Tongue (tissue), 3 donors: ENCODE measurements at places on chromosomes 1 and 21.

DNA sequence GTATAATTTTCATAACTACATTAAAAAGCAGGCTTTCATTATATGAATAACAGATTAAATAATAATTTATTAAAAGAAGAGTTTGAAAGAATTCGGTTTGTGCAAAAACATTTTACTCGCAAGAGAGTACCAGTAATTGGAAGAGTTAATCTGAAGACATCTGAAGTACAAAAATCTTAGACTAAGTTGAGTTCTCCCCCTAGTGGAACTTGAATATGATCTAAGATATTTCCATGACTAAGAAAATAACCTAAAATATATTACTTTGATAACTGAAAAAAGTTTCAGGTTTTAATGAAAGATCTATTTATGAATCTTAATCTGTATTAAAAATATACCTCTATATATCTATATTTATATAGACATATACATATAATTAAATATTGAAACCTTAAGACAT, 112.5 kb upstream of the GFI1 start:
- peak; percentile 20 for DNase-seq

GRCh38 chr1:235326719-235327558, 1.0 kb downstream of the ARID4B start:
- peak; percentile 53 for DNase-seq

- peak; percentile 53 for DNase-seq
Measured at GRCh38 chr1:33163621-33164519, 18.0 kb downstream of the TRIM62 start.

- DNase-seq, result no peak
Measured at GRCh38 chr1:20726932-20727745, 5.4 kb downstream of the SH2D5 start.

- no peak for DNase-seq
Measured at GRCh38 chr21:32535612-32536011, 49.7 kb downstream of the TCP10L start.

GRCh38 chr1:26429721-26430120, 2.4 kb upstream of the DHDDS start:
- no peak for DNase-seq

- DNase-seq, result peak; percentile 42
Measured at GRCh38 chr21:41102281-41102680, 65.7 kb upstream of the BACE2 start.

- DNase-seq, result no peak
Measured at GRCh38 chr1:183274836-183275235, 88.8 kb downstream of the LAMC2 start.

- peak; percentile 69 for DNase-seq
Measured at GRCh38 chr1:149917571-149918144, at the start of gene SV2A. SV2A (minus strand) TSS chr1:149917844; CDS start chr1:149913840, 4,004 bp downstream.

DNA sequence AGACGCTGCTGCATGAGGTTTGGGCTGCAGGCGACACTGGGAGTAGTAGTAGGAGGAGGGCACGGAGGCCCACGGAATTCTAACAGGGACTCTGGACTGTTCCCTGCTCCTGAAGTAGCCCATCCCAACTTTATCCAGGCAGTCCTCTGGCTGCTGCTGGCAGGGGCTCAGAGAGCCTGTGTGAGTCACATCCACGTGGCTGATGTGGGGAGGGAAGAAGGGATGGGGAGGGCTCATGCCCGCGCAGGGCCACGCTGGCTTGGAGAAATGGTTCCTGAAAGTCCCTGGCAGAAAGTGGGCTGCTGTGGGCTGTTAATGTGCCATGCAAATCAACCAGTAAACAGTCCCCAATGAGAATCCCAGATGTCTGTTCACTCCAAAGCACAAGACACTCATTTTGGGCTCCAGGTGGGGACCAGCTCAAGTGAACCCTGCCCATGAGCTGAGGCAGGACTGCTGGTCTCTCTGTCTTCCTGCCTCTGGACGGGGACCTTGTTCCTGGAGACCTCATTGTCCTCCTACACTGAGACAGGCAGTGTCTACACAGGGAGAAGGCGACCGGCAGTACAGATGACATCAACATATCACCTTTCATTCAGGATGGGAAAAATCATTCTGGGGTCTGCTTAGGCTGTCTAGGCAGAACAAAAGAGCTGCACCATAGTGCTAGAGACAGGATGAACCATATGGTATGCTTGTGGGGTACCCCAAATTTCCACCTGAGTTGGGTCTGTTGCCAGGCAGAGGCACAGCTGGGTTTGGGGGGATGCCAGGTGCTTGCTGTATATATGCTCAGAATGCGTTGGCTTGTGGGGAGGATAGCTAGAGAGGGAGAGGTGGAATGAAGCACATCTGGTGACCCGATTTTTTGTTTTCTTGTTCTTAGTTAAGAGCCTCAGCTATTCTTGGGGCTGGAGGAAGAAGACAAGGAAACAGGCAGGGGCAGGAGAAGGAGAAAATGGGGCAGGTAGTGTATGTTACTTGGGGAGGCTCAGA, 57.9 kb upstream of the FMOD start:
- DNase-seq, result peak; percentile 68

GRCh38 chr1:11429226-11429625, 49.7 kb upstream of the DISP3 start:
- DNase-seq, result no peak

GRCh38 chr1:111222308-111223125, 5.0 kb upstream of the CHI3L2 start:
- DNase-seq, result peak; percentile 75

GRCh38 chr1:39220891-39221870, 16.7 kb downstream of the MACF1 start:
- DNase-seq, result no peak

GRCh38 chr21:42651515-42652401, 1.7 kb upstream of the PDE9A start:
- DNase-seq, result peak; percentile 69

GRCh38 chr1:167093846-167094516, at the start of gene STYXL2:
STYXL2 (plus strand) TSS chr1:167094075; CDS start chr1:167094850, 775 bp downstream.
- DNase-seq, result peak; percentile 93

- DNase-seq, result no peak
Measured at GRCh38 chr21:39353295-39353694, 4.4 kb upstream of the HMGN1 start.

- DNase-seq, result no peak
Measured at GRCh38 chr1:116387551-116387950, 14.5 kb downstream of the ATP1A1 start.

DNA sequence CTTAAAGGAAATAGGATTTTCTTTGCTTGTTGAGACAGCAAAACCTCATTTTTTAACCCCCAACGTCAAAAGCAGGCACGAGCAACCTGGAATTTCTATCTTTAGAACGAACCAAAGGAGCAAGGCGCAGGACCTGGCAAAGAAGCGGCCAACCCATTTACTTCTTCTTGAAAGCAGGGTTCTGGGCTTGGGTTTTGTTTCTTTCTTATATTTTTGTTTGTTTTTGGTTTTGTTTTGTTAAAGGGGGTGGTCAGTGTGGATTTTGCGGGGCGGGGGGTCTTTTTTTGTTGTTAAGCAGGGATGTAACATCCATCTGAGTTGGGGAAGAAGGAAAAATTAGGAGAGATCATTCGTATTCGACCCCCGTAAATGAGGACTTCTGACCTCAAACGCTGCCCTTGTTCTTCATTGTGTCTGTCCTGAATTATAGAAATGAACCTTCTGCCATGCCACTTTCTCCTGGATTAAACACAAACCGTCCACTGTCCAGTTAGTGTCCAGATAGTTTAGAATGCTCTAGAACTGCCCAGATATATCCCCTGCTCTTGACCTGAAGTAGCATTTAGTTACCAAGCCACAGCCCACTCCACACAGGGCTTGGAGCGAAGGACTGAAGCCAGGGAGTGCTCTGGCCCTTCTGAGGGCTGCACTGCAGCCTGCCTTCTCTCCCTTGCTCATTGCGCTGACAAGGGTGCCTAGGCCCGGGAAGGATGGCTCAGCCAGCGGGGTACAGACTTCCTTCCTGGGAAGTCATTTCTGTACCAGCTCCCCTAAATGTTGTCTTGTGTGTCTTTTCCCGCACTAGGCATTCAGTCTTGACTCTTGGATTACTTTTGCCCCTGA, 909 bp upstream of the APP start:
- DNase-seq, result no peak

DNA sequence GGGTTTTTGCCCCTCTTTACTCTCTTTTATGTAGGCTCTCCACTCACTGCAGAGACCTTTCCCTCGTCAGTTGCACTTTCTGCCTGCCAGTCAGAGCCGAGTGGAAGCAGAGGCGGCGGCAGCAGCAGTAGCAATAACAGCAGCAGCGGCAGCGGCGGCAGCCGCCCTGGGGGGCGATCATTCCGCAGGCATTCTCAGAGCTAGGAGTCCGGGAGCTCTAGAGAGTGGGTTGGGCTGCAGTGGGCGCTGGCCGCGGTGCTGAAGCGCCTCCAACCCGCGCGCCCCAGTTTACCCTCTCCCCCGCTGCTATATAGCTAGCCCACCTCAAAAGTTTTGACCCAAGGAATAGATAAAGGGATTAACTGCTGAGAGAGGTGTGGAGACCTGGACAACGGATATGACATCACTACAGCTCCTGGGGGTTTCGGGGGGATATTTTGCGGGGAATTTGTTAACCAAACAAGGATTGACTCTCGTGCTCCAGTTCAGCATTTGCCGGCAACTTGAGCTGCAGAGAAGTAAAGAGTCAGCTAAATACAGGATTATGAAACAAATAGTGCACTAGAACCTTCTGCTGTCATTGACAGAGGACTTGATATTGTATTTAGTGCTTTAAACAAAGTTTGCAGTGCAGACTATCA, at the start of gene OLFM3:
TSS of gene OLFM3 (minus strand) at position 102 of the 641 bp plus-strand sequence.
- peak; percentile 75 for DNase-seq

DNA sequence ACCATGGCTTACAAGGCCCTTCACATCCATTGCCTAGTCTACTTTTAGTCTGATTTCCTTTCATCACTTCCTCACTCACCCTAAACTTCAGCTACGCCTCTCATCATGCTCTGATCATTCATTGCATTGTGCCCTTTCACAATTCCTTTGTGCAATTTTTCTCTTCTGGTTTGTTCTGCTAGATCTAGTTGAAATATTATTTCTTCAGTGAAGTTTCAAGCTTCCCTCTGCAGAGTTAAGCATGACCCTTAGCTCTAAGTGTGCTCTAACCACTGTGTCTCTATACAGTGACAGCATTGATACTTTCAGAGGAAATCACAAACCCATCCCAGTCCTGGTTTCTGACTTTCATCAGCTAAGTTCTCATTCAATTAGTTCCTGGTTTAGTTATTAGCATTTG, 166.1 kb downstream of the PLA2G4A start:
- no peak for DNase-seq

DNA sequence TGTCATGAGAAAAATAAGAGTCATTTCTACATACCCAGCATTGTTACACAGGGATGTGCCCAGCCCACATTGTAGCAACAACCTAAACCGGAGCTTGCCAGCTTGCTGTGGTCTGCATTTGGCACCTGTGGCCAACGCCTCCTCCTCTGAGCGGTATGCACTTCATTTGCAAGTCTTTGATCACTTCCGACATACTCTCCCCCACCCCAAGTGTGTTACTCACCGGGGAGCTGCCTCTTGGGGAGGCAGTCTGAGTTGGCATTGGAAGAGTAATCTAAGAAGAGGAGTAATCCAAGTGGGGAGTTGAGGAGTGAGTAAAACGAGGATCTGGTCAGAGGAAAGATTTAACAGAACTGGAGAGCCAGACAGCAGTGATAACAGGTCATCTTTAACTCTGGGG, 3.8 kb downstream of the BCL9 start:
- peak; percentile 29 for DNase-seq

GRCh38 chr1:45306319-45306718, 20.4 kb upstream of the HPDL start:
- no peak for DNase-seq

DNA sequence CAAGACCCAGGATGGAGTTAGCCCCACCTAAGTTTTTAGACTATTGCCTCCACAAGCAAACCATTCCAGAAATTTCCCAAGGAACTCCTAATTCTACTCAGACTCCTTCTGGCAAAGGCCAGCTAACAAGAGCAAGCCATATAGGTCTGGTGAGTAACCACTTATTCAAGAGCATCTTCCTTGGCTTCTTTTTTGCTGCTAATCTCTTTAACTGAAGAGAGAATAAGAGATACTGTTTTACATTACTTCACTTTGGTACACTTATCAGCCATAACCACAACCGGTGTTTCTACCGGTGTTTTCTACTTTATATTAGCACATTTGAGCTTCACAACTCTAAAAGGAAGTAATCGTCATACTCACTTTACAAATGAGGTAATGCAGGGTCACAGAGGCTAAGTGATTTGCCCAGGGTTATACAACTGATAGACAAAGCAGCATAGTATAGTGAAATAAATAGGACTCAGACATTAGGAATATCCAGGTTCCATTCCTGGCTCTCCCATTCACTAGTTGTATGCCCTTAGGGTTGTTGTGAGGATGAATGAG, 1.7 kb upstream of the EPS15 start:
- DNase-seq, result no peak

DNA sequence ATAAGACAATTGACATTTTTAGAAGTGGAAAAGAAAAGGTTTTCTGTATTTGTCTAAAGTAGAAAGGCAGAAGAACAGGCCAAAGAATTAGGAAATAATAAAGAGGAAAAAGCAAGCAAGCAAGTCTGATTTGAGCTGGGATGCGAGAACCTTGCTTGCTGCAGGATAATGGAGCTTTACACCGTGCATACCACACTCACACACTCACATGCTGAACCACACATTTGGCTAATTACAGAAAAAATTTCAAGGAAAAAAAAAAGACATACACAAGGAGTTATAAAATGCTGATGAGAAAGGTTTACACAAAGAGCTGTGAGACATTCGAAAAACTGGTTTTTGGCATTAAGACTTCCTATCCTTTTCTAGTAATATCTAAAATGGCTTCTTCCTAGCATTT, 593.9 kb downstream of the KIF26B start:
- no peak for DNase-seq

- no peak for DNase-seq
Measured at GRCh38 chr21:41506611-41507520, 1.1 kb downstream of the TMPRSS2 start.

DNA sequence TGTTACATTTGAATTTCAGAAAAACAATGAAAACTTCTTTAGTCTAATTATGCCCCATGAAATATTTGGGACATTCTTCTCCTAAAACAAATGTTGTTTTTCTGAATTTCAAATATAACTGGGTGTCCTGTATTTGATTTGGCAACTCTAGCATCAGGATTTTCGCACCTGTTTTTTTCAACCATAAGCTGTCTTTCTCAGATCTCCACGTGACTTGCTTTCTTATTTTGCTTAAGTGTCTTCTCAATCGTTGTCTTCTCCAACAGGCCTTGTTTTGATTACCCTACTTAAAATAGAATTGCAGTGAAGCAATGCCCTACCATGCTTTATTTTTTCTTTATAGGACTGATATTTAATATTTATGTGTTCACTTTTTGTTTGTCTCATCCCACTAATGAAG, 752.8 kb upstream of the RGS18 start:
- DNase-seq, result no peak
